ENCODE measurements at places on chromosomes 16 and 17.

- no peak for DNase-seq
These were observed 34.5 kb downstream of the ABCC12 start for GRCh38 chr16:48121276-48121675.

DNA sequence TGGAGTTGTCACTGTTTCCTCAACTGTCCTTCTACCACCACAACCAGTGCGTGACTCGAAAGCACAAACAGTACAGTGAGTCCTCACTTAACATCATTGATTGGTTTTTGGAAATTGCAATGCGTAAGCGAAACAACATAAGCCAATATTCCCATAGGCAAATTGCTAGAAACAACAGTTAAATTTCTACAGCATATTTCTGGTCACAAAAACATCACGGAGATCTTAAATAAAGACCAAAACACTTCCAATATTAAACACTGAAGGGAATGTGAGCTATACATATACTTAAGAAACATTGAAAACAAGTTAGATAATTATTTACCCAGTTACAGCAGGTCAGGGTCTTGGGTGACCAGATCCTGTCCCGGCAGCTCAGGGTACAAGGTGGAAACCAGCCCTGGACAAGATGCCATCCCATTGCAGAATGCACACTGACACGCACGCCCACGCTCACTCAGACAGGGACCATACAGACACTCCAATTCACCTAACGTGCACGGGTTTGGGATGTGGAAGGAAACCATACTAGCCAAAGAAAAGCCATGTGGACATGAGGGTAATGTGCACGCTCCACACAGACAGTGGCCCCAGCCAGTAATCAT lies 4.7 kb downstream of the SLC13A5 start:
- no peak for DNase-seq

- no peak for DNase-seq
These were observed 898.2 kb upstream of the GOT2 start for GRCh38 chr16:59632276-59632855.

DNA sequence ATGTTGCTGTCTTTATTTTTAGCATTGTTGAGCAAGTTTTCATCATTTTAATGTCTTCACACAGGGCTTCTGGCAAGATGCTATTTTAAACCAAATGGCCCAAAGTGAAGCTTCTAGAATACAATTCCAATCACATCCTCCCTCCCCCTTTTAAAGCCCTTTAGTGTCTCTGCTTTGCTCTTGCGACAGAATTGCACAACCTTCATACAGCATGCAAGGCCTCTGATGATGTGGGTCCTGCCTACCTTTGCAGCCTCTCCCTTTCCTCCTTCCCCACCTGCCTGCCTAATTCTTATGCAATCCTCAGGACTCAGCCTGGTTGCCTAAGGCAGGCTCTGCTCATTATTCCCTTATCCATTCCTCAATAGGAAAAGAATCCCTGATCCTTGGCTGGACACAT lies 381.7 kb downstream of the SLC39A11 start:
- DNase-seq: no peak

DNA sequence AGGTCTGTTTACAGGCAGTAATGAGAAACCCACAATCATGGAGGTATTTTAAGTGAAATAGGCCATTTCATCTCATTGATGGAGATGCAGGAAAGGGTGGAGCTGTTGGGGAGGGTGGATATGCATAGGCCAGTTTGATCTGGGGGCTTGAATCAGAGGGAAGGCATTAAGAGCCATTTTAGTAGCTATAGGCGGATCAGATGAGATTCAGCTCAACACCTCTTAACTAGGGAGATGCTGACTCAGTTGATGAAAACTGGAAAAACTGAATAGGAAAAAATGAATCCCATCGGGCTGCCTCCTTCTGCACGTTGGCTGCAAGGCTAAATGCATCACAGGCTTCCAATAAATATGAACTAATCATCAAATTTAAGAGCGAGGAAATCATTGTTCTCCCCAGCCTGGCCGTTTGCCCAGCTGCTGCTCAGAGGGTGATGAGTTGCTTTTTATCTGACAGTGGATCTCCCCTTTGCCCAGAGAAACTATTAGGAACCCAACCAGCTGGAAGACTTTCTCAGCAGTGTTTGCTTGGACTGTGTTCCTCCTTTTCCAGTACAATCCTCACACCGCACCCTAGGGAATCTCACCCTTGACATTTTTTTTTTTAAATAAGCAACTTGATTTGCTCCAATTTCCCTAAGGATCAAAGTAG lies 149.6 kb downstream of the SOX9 start:
- DNase-seq: no peak
